Pulmonary artery endothelial cell (primary cell): ENCODE measurements at places on chromosomes 2 and 18. TPM values are rescaled to one million over a fixed set of nuclear protein-coding genes. Genes with fewer than 3 reads are reported as not detected.

The EVA1A gene
- total RNA-seq, result 110 and 149 TPM in 2 replicates

The COL4A4 gene
- total RNA-seq, result 0.18 and 0.99 TPM in 2 replicates

The ZC3H6 gene
- total RNA-seq, result 1.8 and 2.7 TPM in 2 replicates

The TUBA4B gene
- total RNA-seq, result not detected in 2 replicates

The GPC1 gene
- 18.6 and 27.2 TPM in 2 replicates for total RNA-seq

The SERPINB4 gene
- total RNA-seq, result not detected in 2 replicates

The EIPR1 gene
- total RNA-seq, result 42.2 and 44.8 TPM in 2 replicates

The UGT1A5 gene
- not detected in 2 replicates for total RNA-seq

The FEV gene
- total RNA-seq, result not detected in 2 replicates

The KHK gene
- total RNA-seq, result 2.1 and 4.6 TPM in 2 replicates

The G6PC2 gene
- total RNA-seq, result not detected in 2 replicates

The TET3 gene
- total RNA-seq, result 3.8 and 4.3 TPM in 2 replicates

The HOXD12 gene
- total RNA-seq, result not detected in 2 replicates

The IL36B gene
- total RNA-seq, result not detected in 2 replicates

The UBE2F gene
- 39.1 and 47.6 TPM in 2 replicates for total RNA-seq

The FAP gene
- total RNA-seq, result 0.21 and 0.53 TPM in 2 replicates

The ABCB11 gene
- total RNA-seq, result 0.26 and 0.74 TPM in 2 replicates

The CHPF gene
- 0.35 and 0.86 TPM in 2 replicates for total RNA-seq

The TUBB8B gene
- total RNA-seq, result not detected in 2 replicates

The SIX2 gene
- total RNA-seq, result 0.14 and 0.20 TPM in 2 replicates

The SLC35F6 gene
- 21.9 and 33.6 TPM in 2 replicates for total RNA-seq

The RRM2 gene
- 58.2 and 88.6 TPM in 2 replicates for total RNA-seq

The TBR1 gene
- total RNA-seq, result 0.04 and 0.07 TPM in 2 replicates

The RFX8 gene
- 0.66 and 1.3 TPM in 2 replicates for total RNA-seq

The FOSL2 gene
- total RNA-seq, result 36.3 and 66.0 TPM in 2 replicates

The PCARE gene
- not detected in 2 replicates for total RNA-seq

The CCDC102B gene
- total RNA-seq, result 0.28 and 1.7 TPM in 2 replicates

The RAB6C gene
- total RNA-seq, result not detected in 2 replicates

The SCYGR1 gene
- total RNA-seq, result not detected in 2 replicates

The ZSWIM2 gene
- total RNA-seq, result not detected in 2 replicates
